ENCODE measurements at places on chromosomes 12 and 14.

- DNase-seq: no peak
Measured at GRCh38 chr12:122411537-122411936, 10.9 kb downstream of the CLIP1 start.

GRCh38 chr14:69451941-69452340, 32.6 kb upstream of the PLEKHD1 start:
- DNase-seq: no peak

GRCh38 chr12:92661269-92661668, 41.5 kb upstream of the PLEKHG7 start:
- DNase-seq: no peak

- no peak for DNase-seq
Measured at GRCh38 chr14:59871166-59871495, 555 bp upstream of the RTN1 start.

DNA sequence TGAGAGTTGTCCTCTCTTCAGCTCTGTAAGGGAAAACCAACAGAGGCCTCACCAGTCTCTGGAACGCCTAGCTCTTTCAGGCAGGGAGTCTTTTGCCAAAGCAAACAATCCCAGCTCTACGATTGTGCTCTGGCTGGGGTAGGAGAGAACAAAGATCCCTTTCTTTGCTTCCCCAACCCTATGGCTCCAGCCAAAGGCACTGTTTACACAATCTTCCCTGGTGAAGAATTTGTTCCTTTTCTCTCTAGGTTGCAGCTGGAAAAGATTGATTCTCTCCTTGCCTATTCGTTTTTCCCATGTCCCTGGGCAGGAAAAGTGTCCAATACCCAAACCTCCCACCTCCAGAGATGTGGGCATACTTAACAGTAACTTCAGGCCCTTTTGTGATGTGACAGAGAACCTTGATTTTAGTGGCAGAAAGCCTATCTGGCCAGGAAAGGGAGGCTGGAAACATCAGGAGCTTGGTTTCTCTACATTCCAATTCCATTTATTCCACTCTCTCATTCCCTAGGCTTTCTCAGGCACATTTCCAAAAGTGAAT, 16.8 kb downstream of the ATP5MC2 start:
- DNase-seq: no peak

- peak; percentile 48 for DNase-seq
Measured at GRCh38 chr12:46998811-46999368, 80.5 kb upstream of the PCED1B start.

- peak; percentile 20 for DNase-seq
Measured at GRCh38 chr14:41476526-41476925, 130.2 kb upstream of the LRFN5 start.

DNA sequence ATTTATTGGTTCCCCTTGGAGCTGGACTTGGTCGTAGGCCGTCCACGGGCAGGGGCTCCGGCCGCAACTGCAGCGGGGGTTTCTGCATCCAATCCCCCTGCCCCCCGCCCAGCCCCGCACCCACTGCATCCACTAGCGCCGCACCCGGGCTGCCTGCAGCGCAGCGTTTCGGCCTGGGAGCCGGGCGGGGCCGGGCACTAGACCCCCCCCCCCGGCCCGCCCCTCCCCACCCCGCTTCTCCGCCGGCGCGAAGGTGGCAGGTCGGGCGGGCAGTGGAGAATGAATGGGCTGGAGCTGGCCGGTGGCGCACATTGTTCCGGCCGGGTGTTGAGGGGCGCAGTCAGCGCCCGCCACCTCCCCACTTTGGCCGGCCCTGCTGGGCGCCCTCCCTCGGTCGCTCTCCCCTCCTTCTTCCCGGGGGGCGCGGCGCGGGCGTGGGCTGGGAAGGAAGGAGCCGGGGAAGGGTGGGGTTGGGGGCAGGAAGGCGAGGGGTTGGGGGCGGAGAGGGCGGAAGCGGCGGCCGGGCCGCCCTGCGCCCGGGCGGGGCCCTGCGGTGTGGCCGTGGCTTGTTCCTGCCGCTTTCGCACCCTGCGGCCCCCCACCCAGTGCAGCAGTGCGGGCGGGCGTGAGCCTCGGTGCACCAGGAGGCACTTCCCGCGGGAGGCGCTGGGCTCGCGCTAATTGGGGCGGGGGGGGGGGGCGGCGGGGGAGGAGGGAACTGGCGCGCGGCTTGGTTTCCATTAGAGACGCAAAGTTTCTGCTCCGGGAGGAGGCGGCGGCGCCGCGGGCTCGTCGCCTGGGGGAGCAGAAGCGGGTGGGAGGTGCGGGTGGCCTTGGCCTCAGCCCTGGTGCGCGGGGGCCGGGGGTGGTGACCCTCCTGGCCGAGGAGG, 841 bp downstream of the CALM1 start:
- no peak for DNase-seq

DNA sequence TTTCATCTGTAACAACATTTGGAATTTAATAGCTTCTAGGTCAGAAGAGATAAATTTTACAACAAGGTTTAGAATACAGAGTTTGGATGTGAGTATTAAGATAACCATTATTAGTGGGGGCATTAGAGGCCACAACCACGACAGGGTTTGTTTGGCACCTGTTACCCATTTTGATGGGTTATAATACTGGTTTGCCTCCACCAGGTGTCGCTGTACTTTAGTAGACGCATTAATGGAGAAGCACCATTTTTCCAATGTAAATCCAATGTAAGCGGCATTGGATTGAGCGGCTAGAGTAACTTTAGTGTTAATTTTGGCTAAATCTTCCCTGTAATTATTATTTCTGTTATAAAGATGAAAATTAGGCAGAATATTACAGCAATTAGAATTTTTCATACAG, 136.2 kb downstream of the SLCO1B3 start:
- DNase-seq: no peak

GRCh38 chr12:1836241-1836803, 16.0 kb downstream of the LRTM2 start:
- DNase-seq: no peak

DNA sequence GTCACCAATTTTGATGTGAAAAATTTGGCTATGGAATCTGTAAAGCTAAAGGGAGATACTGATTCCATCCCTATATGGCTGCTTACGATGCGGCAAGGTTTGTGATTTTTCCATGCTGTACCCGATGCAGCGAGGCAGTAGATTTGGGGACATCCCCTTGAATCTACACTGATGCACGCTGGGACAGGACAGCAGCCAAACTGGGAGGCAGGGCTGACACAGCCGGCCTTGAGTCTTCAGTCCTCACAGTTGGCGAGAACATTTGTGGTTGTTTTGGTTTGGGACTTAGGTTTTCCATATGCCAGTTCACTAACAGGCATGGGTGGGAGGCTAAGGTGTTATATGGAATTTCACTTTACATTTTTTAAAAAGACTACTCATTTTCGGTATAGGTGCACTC, 3.8 kb downstream of the GALNT16 start:
- DNase-seq: no peak

DNA sequence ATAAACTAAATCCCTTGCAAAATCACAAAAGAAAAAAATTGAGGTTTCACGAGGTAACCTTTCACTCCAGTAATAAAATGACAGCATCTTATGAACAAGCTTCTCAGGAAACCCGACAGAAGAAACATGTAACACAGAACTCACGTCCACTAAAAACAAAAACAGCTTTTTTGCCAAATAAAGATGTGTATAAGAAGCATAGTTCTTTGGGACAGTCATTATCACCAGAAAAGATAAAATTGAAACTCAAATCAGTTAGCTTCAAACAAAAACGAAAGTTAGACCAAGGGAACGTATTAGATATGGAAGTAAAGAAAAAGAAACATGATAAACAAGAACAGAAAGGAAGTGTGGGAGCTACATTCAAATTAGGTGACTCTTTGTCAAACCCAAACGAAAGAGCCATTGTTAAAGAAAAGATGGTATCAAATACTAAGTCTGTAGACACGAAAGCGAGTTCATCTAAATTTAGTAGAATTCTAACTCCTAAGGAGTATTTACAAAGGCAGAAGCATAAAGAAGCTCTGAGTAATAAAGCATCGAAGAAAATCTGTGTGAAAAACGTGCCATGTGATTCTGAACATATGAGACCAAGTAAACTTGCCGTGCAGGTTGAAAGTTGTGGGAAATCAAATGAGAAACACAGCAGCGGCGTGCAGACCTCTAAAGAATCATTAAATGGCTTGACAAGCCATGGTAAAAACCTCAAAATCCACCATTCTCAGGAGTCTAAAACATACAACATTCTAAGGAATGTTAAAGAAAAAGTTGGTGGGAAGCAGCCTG, 25.8 kb downstream of the RESF1 start:
- no peak for DNase-seq

Data from epithelial cell of prostate (primary cell).